ENCODE measurements at places on chromosomes 3 and 15.
A peak's percentile ranks its signal among the peaks of the same experiment; 100 is the strongest.

DNA sequence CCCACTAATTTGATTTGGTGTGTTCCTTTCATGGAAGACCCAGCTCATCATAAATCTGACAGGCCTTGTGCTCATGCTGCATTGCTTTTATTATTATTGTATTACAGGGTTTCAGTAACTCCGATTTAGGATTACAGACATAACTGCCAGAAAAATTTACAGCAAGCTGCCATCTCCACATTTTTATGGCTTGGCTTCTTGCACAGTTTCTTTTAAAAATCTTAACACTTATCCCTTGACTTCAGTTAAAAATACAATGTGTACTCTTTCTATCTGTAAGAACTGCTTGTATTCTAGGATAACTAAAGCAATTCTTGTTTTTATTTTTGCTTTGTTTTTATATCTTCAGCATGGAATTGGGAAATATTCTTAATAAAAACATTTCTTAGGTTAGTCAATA lies 612.2 kb downstream of the DIPK2A start:
- H3K27me3 ChIP-seq: no peaks in the 10 kb centered on the region
- no peaks in the 10 kb centered on the region for H3K36me3 ChIP-seq
- no peaks in the 10 kb centered on the region for H3K4me1 ChIP-seq
- no peak overlapping the region for H3K27ac ChIP-seq
- H3K4me3 ChIP-seq: no peak overlapping the region

GRCh38 chr3:129046732-129047552 lies 13.6 kb upstream of the GP9 start:
- no peaks in the 10 kb centered on the region for H3K36me3 ChIP-seq
- no peaks in the 10 kb centered on the region for H3K27me3 ChIP-seq
- no peak overlapping the region for H3K27ac ChIP-seq
- no peaks in the 10 kb centered on the region for H3K4me1 ChIP-seq

GRCh38 chr15:43094416-43095030 lies 11.3 kb downstream of the UBR1 start:
- no peak overlapping the region for H3K4me3 ChIP-seq
- no peak for DNase-seq
- no peaks in the 10 kb centered on the region for H3K27me3 ChIP-seq

GRCh38 chr3:62436785-62437184 lies 63.4 kb upstream of the FEZF2 start:
- peaks cover 100% of the 10 kb centered on the region for H3K27me3 ChIP-seq
- DNase-seq: no peak

DNA sequence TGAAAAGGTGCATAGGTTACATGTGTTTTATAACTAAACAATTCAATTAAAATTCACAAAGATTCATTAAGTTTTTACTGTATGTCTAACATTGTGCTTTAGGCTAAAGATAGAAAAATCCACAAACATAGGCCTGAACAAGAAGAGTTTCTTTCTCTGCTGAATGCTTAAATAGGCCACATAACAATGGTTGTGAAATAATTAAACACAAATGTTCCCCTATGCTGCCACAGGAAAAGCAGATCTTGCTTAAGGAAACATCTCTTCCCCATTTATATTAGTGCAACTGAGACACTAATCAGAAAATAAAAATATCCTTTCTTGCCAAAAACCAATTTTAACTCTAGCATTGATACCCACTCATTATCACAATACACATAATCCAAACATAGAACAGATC lies 725.4 kb upstream of the DPPA4 start:
- no peak overlapping the region for H3K4me3 ChIP-seq
- no peaks in the 10 kb centered on the region for H3K36me3 ChIP-seq
- no peak overlapping the region for H3K27ac ChIP-seq
- no peaks in the 10 kb centered on the region for H3K4me1 ChIP-seq
- no peaks in the 10 kb centered on the region for H3K27me3 ChIP-seq

DNA sequence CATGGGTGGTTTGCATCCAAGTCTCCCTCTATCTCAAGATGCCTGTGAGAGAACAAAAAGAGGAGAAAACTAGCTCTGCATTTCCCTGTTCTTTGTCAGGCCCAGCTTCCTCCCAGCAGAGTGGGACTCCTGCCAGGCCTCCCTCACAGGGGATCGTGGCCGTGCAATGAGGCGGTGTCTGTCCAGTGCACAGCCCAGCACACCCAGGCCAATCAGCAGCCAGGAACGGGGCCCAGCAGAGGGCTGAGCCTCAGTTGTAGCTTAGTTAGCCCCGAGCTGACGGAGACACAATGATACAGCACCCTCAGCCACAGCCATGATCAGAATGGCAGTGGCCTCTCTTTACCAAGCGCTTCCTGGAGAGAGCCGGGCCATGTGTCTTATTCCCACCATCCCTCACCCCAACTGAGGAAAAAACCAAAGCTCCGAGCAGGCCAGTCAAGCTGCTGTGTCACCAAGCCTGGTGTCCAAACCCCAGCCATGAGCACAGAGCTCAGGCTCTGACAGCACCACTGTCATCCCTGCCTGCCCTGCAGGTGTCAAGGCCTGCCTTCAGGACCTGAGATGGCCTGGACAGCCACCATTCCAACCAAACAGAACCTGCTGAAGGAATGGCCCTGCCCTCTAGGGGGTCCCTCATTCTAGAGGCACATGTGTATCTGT lies 71.1 kb downstream of the DNAJB8 start:
- DNase-seq: no peak
- H3K27me3 ChIP-seq: no peaks in the 10 kb centered on the region
- H3K4me1 ChIP-seq: peaks cover 32% of the 10 kb centered on the region
- H3K27ac ChIP-seq: no peak overlapping the region

- peaks cover 9% of the 10 kb centered on the region for H3K4me1 ChIP-seq
- no peaks in the 10 kb centered on the region for H3K36me3 ChIP-seq
- H3K4me3 ChIP-seq: no peak overlapping the region
- H3K27me3 ChIP-seq: no peaks in the 10 kb centered on the region
Observed at GRCh38 chr3:171293142-171293782, 166.9 kb downstream of the TNIK start.

GRCh38 chr3:47414161-47414564 lies 33.3 kb downstream of the PTPN23 start:
- no peak for DNase-seq
- no peak overlapping the region for H3K27ac ChIP-seq
- no peaks in the 10 kb centered on the region for H3K27me3 ChIP-seq
- H3K36me3 ChIP-seq: no peaks in the 10 kb centered on the region
- H3K4me1 ChIP-seq: no peaks in the 10 kb centered on the region

DNA sequence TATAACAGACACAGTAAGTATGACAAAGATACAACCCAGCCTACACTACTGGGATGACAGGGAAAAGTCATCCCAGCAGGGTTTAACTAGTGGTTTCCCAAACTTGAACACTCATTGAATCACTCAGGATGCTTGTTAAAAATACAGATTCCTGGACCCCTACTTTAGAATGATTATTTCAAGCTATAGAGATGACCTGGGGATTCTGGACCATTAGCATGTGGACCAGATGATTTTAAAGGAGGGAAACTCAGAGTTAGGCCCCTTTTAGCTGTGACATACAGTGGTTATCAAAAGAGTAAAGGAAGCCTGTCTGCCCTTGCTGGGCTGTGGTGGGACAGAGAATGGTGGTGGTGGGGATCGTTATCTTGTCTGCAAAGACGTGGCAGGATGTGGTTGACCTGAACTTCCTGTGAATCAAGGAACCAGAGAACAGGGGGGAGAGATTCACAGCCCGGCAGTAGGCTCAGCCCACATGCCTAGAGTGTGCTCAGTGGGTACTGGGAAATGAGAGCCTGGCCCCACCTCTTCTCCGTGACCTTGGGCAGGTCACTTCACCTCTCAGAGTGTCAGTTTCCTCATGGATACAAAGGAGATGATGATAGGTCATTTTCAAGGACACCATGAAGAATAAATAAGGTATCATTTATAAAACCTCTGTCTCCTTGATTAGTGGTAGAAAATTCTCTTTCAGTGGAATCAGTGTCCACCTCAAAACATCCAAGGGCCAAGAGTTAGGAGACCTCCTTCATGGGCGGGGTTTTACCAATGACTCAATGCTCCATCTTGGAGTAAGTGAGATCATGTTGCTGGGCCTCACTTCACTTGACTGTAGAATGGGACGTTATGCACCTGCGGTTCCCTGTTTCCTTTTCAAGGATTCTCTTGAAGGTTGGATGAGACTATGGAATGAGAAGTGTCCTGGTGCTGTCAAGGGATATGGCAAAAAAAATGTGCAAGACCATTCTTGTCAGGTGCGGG lies 306.5 kb downstream of the RPLP1 start:
- H3K27ac ChIP-seq: no peak overlapping the region
- no peak overlapping the region for H3K4me3 ChIP-seq
- H3K27me3 ChIP-seq: no peaks in the 10 kb centered on the region

GRCh38 chr15:38868326-38869114 lies 303.9 kb upstream of the RASGRP1 start:
- H3K4me3 ChIP-seq: no peak overlapping the region
- H3K27ac ChIP-seq: no peak overlapping the region
- no peaks in the 10 kb centered on the region for H3K4me1 ChIP-seq
- no peaks in the 10 kb centered on the region for H3K36me3 ChIP-seq
- H3K27me3 ChIP-seq: no peaks in the 10 kb centered on the region

DNA sequence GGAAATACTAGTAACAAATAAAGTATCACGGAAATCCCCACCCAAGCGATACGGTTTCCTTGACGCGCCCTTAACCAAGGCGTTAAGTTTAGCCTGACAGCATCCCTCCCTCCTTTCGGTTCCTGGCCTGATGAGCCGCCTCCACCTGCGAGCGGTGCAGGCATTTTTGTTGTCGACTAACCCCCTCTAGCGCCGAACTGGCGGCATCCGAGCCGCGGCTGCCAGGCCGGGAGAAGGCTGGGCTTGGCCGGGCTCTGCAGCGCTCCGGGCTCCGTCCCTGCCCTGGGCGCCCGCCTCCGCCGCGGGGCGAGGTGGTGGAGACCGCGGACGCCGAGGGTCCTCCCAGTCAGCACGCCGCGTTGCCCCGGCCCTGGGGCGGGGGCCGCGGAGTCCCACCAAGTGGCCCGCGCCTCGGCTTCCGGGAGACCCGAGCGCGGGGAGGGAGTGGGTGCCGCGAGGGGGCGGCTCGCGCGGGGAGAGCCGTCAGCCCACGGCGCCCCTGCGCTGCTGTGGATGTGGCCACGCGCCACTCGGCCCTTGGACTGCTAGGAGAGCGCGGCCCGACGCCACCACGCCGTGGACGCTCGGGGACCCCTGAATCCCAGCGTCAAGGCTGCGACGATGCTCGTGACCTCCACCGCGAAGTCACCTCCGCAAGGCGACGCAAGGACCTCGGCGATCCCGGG lies 1.1 kb upstream of the EPHA6 start:
- H3K4me1 ChIP-seq: peaks cover 7% of the 10 kb centered on the region
- peak overlapping the region; percentile 52 for H3K4me3 ChIP-seq
- no peaks in the 10 kb centered on the region for H3K36me3 ChIP-seq
- DNase-seq: peak; percentile 93
- no peak overlapping the region for H3K27ac ChIP-seq

- no peak overlapping the region for H3K27ac ChIP-seq
- peaks cover 4% of the 10 kb centered on the region for H3K36me3 ChIP-seq
- no peak overlapping the region for H3K4me3 ChIP-seq
- DNase-seq: no peak
- no peaks in the 10 kb centered on the region for H3K27me3 ChIP-seq
Observed at GRCh38 chr15:72515591-72516389, 41.7 kb downstream of the ARIH1 start.
